ENCODE measurements at places on chromosomes 1 and 21. TPM values are rescaled to one million over a fixed set of nuclear protein-coding genes. Genes with fewer than 3 reads are reported as not detected.

GRCh38 chr1:169527001-169527400 is 41.3 kb upstream of the SLC19A2 start:
- no peak for DNase-seq

- no peak for DNase-seq
Measured at GRCh38 chr1:236204039-236204438, 61.7 kb downstream of the GPR137B start.

The PTPRU gene
- 23.5 TPM for total RNA-seq

The PSMA5 gene
- total RNA-seq: 62.4 TPM

Data from Right ventricle myocardium inferior (tissue), 1 donor.